Spleen (tissue), 13 donors: ENCODE measurements at places on chromosomes 16 and 17. TPM values are rescaled to one million over a fixed set of nuclear protein-coding genes. Genes with fewer than 3 reads are reported as not detected.

- DNase-seq: peak; percentile 71
Measured at GRCh38 chr17:8894673-8895578, 27.5 kb upstream of the PIK3R6 start.

- DNase-seq: peak; percentile 78
Measured at GRCh38 chr16:88793251-88793954, 8.4 kb upstream of the PIEZO1 start.

DNA sequence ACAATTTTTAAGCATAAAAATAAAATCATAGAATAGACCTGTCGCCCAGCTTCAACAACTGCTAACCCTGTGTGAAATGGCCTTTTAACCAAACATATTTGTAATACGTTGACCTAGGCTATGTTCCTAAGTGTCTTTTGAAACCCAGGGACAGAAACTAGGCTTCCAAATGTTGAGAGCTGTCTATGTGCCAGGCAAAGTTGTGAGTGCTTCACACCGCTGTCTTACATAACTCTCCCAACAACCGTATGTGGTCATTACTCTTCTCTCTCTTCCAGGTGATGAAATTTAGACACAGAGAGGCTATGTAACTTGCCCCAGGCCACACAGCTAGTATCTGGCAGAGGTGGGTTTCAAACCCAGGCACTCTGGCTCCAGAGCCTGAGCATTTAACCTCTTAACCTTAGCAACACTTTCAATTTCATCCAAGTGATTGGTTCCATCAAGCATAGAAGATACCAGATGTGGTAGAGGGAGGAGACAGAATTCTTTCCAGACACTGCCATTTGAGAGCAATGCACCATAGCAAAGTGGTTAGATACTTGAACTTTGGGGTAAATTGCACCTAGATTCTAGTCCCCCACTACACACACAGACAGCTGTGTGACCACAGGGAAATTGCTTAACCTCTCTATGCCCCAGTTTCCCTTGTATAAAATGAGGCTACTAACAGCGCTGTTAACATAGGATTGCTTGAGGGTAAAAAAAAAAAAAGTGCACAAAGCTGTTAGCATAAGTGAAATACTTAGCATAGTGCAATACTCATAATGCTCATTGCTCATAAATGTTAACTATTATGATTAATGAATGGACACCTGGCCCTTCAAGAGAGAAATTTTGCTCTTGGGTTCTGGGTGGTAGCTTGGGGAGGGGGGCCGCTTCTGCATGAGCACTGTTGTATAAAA is 160.6 kb downstream of the IRX3 start:
- no peak for DNase-seq

DNA sequence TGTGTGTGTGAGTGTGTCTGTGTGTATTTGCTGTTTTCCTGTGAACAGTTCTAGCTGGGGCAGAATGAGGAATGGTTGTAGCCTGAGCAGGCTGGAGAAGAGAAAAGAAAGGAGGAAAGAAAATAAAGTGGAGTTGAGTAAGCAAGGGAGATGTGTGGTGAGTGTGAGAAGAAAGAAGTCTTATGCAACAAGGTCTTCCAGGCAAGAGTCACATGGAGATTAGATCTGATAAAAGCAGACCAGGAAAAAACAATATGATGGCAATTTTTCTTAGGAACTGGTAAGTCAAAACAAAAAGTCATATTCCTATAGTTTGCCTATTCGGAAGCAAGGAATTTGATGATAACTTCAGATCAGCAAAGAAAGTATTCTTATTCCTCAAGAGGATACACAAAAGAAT is 125.0 kb downstream of the HS3ST3A1 start:
- no peak for DNase-seq

GRCh38 chr17:50217591-50217990 is 16.2 kb upstream of the COL1A1 start:
- DNase-seq: no peak

WSCD1 gene
- total RNA-seq: 35.8 TPM

SOST gene
- total RNA-seq: not detected
